Activated CD4-positive, alpha-beta T cell treated with anti-CD3 and anti-CD28 coated beads, Interleukin-10, Interleukin-2, amounts not matched to agents 100 ng/mL and 50 ng/mL, durations not matched to agents 16 hours and 8 hours (primary cell): ENCODE measurements at places on chromosomes 11 and 22.

DNA sequence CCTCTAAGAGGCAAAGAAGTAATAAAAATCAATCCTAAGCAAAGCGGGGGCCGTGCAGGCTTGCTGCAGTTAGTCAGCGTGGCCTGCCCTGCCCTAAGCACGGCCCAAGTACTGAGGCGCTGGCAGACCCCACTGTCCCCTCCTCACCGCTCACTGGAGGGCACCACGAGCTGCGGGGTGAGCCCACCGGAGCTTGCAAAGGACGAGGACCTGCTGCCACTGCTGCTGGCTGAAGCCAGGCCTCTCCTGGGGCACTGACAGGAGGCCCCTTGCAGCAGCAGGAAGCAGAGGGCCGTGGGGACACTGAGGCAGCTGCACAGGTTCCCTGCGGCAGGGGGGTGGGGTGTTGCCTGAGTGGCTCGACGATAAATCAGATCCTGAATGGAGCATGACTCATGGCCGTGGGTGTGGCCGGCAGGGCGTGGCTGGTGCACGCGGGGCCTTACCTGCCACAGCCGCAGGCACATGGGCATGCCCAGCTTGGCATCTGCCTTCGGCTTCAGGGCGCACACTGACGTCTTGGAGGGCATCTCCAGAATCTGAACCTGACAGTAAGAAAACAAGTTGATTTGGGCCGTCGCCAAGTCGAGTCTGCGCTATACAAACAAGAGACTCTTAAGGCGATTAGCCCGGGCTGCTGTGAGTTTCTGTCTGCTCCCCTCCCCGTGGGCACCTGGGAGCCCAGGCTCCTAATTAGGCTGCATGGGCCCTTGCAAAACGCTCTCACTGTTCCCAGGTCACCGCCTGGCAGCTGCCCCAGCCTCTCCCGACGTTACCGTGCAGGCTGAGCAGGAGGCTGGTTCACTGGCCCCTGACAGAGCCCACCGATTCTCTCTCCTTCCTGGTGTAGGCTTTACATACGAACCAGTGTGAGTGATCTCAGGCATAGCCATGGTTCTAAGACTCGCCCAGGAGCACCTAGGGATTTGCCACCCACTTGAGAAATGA is 45.9 kb downstream of the TBX1 start:
- DNase-seq: no peak

DNA sequence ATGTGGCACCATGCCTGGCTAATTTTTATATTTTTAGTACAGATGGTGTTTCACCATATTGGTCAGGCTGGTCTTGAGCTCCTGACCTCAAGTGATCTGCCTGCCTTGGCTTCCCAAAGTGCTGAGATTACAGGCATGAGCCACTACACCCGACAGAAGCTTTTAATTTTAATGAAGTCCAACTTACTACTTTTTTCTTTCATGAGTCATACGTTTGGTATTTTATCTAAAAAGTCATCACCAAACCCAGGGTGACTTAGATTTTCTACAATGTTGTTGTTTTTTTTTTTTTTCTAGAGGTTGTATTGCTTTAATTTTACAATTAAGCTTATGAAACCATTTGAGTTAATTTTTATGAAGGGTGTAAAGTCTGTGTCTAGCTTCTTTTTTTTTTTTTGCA is 34.9 kb downstream of the JRKL start:
- no peak for DNase-seq

GRCh38 chr11:59898650-59899049 is 20.1 kb downstream of the OOSP3 start:
- no peak for DNase-seq

DNA sequence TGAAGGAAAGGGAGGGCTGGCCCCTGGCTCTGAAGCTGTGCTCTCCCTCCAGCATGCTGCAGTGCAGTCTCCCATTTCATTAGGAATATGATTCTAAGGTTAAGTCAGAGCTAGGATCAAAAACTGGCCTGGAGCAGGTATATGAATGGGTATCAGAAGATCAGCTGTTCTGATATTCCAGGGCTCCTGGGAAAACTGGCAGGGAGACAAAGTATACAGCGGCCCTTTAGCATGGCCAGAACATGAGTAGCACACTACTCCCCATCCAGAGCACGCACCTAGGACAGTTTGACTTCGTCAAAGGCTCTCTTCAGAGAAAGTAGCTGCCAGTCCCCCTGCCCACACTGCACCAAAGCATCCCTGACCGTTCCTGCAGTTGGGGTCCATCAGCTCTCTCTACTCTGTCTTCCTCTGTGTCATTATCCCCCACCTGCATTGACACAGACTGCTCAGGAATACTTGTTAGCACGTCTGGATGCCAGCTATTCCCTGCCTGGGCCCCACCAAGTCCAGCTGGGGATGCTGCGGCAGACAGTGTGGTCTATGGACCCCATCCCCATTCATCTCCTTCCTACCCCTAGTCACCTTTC is 4.0 kb upstream of the FCHSD2 start:
- DNase-seq: no peak

DNA sequence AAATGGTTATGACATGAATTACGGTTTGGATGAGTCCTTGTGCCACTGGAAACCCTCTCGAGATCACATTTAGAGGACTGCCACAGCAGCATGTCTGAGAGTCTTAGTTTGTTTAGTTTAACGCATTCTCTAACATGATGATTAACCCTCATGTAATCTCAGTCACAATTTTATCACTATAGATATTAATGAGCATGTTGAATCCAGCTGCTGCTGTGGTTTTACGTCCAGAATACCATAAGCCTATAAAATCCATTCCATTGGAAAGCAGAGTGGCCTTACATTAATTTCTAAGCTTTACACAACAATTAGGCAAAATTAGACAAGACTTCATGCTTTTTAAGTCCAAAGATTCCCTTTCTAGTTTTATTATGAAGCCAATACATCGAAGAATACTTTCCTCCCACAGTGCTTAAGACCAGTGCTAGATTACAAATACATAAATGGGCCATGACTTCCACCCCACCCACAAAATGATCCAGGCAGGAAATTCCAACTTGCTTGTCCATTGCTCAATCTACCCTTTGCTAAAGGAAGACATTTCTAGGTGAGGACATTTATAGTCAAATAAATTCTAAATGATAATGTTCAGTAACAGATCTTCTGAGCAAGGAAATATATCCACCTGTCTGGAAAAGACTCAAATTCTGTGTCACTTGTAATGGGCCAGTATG is 3.5 kb upstream of the ELMOD1 start:
- DNase-seq: no peak
